Sigmoid colon (tissue), 7 donors: ENCODE measurements at places on chromosomes 7 and 10. TPM values are rescaled to one million over a fixed set of nuclear protein-coding genes. Genes with fewer than 3 reads are reported as not detected.

DNA sequence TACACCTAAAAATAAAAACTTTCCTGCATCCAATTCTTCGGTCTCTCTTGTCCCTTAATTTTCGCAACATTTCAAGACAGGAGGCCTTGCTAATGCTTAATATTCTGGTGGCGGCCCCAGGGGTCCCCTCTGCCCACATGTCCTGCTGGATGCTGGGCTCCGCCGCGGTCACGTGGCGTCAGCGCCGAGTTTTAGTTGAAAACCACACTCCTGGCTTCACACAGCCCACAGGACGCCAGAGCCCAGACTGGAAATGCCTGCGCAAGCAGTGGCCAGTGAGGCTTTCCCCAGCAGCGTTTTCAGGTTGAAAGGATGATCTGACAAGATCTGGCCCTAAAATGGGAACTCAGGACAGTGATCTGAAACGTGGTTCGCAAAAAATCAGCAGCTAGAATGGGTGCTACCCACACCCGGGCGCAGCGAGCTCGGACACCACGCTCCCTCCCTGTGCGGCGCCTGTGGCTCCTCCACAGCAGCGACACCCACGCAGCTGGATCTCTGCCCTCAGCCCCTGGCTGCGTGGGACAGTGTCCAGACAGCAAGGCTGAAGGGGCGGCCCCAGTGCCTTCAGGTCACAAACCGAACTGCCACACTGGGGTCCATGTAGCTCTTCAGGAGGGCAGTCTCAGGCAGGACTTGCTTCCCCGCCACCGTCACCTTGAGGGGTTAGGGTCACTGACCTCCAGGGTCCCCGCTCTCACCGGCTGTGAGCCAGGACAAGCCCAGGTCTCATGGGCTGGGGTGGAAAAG is 11.6 kb upstream of the CYREN start:
- no peak for DNase-seq
- H3K27ac ChIP-seq, result no peak overlapping the region
- no peaks in the 10 kb centered on the region for H3K27me3 ChIP-seq
- no peaks in the 10 kb centered on the region for H3K4me1 ChIP-seq
- H3K36me3 ChIP-seq, result peaks cover 57% of the 10 kb centered on the region

DNA sequence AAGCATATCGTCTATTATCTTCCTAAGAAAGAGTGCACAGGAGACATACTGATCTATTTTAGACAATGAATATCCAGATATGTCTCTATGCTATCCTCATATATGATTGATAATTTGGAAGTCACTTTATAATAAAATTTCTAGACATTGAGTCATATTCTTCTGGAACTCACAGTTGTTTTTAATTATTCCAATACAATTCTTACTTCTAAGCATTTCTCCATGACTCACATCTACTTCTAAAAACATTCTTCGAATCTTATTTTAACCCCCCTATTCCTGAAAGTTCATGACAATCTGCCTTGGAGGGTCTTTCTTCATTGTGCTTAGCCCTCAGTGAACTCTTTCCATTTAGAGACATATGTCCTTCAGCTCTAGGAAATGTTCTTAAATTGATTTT is 368.1 kb downstream of the MDFIC start:
- no peak overlapping the region for H3K27ac ChIP-seq
- no peaks in the 10 kb centered on the region for H3K27me3 ChIP-seq
- no peaks in the 10 kb centered on the region for H3K4me1 ChIP-seq
- H3K4me3 ChIP-seq, result no peak overlapping the region

DNA sequence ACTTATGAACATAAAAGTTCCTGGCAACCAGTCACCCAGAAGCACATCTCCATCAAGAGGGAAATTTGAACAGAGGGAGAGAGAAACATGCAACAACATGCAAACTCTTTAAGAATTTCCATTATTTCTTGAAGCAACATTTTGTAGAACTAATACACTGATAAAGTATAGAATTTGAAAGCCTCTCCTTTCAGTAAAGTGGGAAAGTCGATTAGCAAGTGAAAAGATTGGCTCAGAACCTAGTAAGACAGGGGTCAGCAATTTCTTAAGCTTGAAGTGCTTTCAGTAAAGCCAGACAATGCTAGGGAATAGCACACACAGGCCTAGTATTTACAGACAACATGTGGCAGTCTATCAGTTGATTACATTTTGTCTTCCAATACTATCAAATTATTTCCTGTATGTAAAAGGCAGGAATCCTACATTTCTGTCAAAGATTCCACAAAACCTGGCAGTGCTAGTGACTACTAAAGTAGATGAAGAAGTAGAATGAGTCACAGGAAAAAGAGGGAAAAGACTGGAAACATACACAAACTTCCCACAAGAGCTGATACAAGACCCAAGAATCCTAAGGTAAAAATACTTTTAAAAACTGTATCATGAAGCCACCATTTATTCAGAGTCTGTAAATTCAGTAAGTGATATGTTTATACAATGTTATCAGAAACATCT is 25.2 kb downstream of the DNAJC1 start:
- no peak overlapping the region for H3K4me3 ChIP-seq
- DNase-seq, result no peak
- peaks cover 5% of the 10 kb centered on the region for H3K4me1 ChIP-seq
- H3K27ac ChIP-seq, result no peak overlapping the region

GRCh38 chr7:129831424-129832058 is 121.2 kb downstream of the UBE2H start:
- peaks cover 28% of the 10 kb centered on the region for H3K4me1 ChIP-seq
- DNase-seq, result no peak
- no peaks in the 10 kb centered on the region for H3K27me3 ChIP-seq
- no peak overlapping the region for H3K4me3 ChIP-seq
- H3K27ac ChIP-seq, result peak overlapping the region; percentile 72

DNA sequence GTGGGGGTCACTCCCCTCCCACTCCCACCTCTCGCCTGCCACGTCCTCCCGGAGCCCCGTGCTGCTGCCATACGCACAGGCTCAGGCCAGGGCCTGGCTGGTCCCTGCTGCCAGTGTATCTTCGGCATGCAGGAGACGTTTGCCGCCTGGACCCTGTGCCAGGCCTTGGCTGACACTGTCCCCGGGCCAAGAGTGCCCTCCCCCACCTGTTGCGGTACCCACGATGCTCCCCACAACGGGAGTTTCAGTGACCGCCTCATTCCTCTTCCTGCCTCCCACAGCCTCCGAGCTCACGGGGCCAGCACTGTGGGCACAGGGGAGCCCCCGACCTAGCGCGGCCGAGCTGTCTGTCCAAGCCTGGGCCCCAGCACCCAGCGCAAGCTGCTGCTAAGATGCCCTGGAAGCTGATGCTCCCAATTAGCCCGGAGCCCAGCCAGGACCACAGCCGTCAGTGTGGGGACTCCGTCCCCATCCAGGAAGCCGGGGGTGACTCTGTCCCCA is 7.4 kb downstream of the TTYH3 start:
- H3K4me1 ChIP-seq, result peaks cover 59% of the 10 kb centered on the region
- no peaks in the 10 kb centered on the region for H3K36me3 ChIP-seq
- no peak overlapping the region for H3K4me3 ChIP-seq
- DNase-seq, result no peak
- no peaks in the 10 kb centered on the region for H3K27me3 ChIP-seq

GRCh38 chr7:77388055-77388641 is 28.0 kb downstream of the GSAP start:
- no peaks in the 10 kb centered on the region for H3K36me3 ChIP-seq
- no peak overlapping the region for H3K27ac ChIP-seq
- no peak for DNase-seq
- no peaks in the 10 kb centered on the region for H3K27me3 ChIP-seq
- H3K4me1 ChIP-seq, result no peaks in the 10 kb centered on the region

- no peak overlapping the region for H3K27ac ChIP-seq
- peaks cover 12% of the 10 kb centered on the region for H3K27me3 ChIP-seq
- peak overlapping the region; percentile 7 for H3K4me3 ChIP-seq
Observed at GRCh38 chr7:143345428-143345900, 17.0 kb downstream of the FAM131B start.

GRCh38 chr7:4017785-4018184 is 664.3 kb upstream of the FOXK1 start:
- H3K4me1 ChIP-seq, result peaks cover 16% of the 10 kb centered on the region
- no peak overlapping the region for H3K4me3 ChIP-seq
- no peaks in the 10 kb centered on the region for H3K27me3 ChIP-seq
- DNase-seq, result no peak
- H3K27ac ChIP-seq, result no peak overlapping the region

GRCh38 chr7:147251751-147252325 is 1135.2 kb downstream of the CNTNAP2 start:
- no peak overlapping the region for H3K4me3 ChIP-seq
- H3K36me3 ChIP-seq, result no peaks in the 10 kb centered on the region
- no peak for DNase-seq
- H3K4me1 ChIP-seq, result no peaks in the 10 kb centered on the region

GRCh38 chr7:94276027-94276426 is 118.7 kb upstream of the COL1A2 start:
- no peaks in the 10 kb centered on the region for H3K27me3 ChIP-seq
- no peak overlapping the region for H3K4me3 ChIP-seq
- H3K36me3 ChIP-seq, result no peaks in the 10 kb centered on the region
- no peak for DNase-seq

GRCh38 chr7:71016401-71016800 is 115.5 kb upstream of the GALNT17 start:
- no peak for DNase-seq
- no peaks in the 10 kb centered on the region for H3K36me3 ChIP-seq
- no peak overlapping the region for H3K4me3 ChIP-seq
- H3K27me3 ChIP-seq, result no peaks in the 10 kb centered on the region
- no peak overlapping the region for H3K27ac ChIP-seq

- peak overlapping the region; percentile 73 for H3K27ac ChIP-seq
- H3K4me1 ChIP-seq, result no peaks in the 10 kb centered on the region
- H3K36me3 ChIP-seq, result no peaks in the 10 kb centered on the region
- H3K4me3 ChIP-seq, result no peak overlapping the region
- H3K27me3 ChIP-seq, result no peaks in the 10 kb centered on the region
Observed at GRCh38 chr10:98587156-98587837, 140.6 kb upstream of the HPS1 start.

DNA sequence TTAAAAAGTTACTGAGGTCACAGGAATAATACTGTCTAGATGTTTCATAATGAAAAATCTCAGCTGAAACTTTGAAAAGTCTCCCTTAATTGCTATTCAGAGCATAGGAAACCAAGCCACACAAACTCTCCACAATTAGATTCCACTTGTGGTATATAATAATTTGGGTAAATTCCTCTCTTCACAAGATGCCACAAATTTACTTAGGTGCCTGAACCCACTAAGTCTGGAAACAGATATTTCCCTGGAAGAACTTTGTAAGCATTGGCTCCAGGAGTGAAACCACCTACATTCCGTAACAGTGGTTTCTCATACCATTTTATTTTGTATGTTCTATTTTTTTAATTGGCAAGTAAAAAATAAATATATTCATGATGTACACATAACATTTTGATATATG is 493.4 kb downstream of the SEMA3D start:
- H3K4me3 ChIP-seq, result no peak overlapping the region
- DNase-seq, result no peak
- no peaks in the 10 kb centered on the region for H3K36me3 ChIP-seq
- H3K27ac ChIP-seq, result no peak overlapping the region
- no peaks in the 10 kb centered on the region for H3K27me3 ChIP-seq

DNA sequence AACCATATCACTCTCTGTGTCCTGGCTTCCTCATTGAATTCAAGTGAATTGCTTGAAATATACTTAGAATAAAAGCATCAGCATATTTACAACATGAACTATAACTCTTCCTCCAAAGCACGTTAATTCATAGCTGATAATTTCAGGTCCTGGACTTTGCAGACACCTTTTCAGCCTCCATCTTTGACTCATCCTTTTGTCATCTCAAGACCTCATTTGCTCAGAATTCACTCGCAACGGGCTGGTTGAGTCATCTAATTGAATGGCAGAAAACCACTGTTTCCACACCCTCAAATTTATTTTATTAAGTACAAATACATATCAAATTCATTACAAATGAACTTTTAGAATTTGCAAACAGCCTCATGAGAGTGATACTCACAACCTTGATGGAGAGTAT is 545.7 kb downstream of the GATA3 start:
- no peak overlapping the region for H3K4me3 ChIP-seq
- no peaks in the 10 kb centered on the region for H3K27me3 ChIP-seq
- H3K27ac ChIP-seq, result no peak overlapping the region
- DNase-seq, result no peak

GRCh38 chr10:114593816-114594468 is 64.1 kb downstream of the ABLIM1 start:
- no peak overlapping the region for H3K27ac ChIP-seq
- DNase-seq, result no peak
- H3K27me3 ChIP-seq, result no peaks in the 10 kb centered on the region
- no peaks in the 10 kb centered on the region for H3K36me3 ChIP-seq

GRCh38 chr7:67564959-67565358 is 568.3 kb downstream of the TYW1 start:
- H3K4me3 ChIP-seq, result no peak overlapping the region
- H3K4me1 ChIP-seq, result peaks cover 25% of the 10 kb centered on the region
- H3K27ac ChIP-seq, result no peak overlapping the region
- H3K27me3 ChIP-seq, result no peaks in the 10 kb centered on the region
- H3K36me3 ChIP-seq, result no peaks in the 10 kb centered on the region
- DNase-seq, result peak; percentile 77

DNA sequence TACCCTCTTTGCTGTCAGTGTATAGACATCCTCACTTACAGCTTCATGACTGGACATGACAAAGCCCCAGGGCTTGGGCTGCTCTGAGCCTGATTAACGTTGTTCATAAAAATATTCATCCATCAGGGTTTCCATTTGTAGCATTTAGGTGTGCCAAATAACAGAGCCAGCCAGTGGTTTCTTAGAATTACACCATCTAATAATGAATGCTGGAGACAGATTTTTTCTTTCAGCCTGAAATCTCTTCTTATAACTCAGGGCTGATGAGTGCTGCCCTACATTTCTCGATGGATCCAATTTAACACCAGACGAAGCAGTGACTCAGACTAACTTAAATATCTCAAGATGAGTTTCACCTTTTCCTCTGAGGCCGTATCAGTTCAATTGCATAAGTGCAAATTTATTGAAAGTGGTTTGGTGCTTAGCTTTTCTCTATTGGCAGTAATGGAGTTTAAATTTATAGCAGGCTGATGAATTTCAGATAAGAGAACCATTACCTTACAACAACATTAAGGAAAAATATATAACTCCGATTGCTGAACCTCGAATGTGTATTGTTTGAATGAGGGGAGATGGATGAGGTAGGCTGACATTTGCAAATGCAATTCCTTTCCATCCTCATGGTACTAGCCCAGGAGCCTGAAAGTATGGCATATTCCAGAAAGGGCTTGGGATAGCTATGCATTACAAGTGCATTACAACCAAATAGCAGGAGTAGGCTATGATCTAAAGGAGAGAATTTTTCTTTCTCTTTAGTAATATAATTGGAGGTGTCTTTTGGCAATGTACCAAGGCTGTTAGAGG is 900.6 kb downstream of the KCNMA1 start:
- no peaks in the 10 kb centered on the region for H3K27me3 ChIP-seq
- H3K27ac ChIP-seq, result no peak overlapping the region
- H3K36me3 ChIP-seq, result no peaks in the 10 kb centered on the region
- H3K4me3 ChIP-seq, result no peak overlapping the region
- no peaks in the 10 kb centered on the region for H3K4me1 ChIP-seq

- no peaks in the 10 kb centered on the region for H3K27me3 ChIP-seq
- no peaks in the 10 kb centered on the region for H3K4me1 ChIP-seq
- no peak overlapping the region for H3K27ac ChIP-seq
- H3K36me3 ChIP-seq, result no peaks in the 10 kb centered on the region
Observed at GRCh38 chr10:22986771-22987542, 59.1 kb downstream of the ARMC3 start.

Gene ZNF503
- 6.3 TPM for polyA plus RNA-seq

Gene DOCK1
- 19.8 TPM for polyA plus RNA-seq

Gene NXPH1
- not detected for polyA plus RNA-seq

Gene PNLIP
- polyA plus RNA-seq, result not detected

Gene ERVW-1
- polyA plus RNA-seq, result 0.03 TPM

Gene PRPS1L1
- polyA plus RNA-seq, result not detected

Gene GARIN1A
- polyA plus RNA-seq, result 0.87 TPM

Gene CFAP69
- polyA plus RNA-seq, result 2.1 TPM

Gene ALOX5
- polyA plus RNA-seq, result 24.2 TPM
